Ascending aorta (tissue), 2 donors: ENCODE measurements at places on chromosomes 6 and 20. TPM values are rescaled to one million over a fixed set of nuclear protein-coding genes. Genes with fewer than 3 reads are reported as not detected.

The SIGLEC1 gene
- 23.2 TPM for total RNA-seq

The BPIFB2 gene
- not detected for total RNA-seq

DNA sequence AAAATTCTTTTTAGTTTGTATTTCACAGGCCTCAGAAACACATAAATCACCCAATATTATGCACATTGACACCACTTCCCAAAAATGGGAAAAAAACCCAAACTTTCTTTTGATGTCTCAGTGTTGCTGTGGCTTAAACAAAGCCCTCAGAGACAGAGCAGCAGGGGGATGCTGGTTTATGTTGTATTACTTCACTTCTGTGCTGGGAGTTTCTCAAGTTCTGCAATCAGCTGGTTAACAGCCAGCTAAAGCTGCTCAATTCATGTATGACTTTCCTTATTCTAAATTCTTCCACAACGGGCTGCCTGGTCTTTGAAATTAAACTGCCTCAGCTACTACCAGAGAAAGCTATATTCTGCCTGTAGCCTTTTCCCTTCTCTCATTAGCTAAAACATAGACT is 5.6 kb downstream of the FILIP1 start:
- DNase-seq, result no peak

DNA sequence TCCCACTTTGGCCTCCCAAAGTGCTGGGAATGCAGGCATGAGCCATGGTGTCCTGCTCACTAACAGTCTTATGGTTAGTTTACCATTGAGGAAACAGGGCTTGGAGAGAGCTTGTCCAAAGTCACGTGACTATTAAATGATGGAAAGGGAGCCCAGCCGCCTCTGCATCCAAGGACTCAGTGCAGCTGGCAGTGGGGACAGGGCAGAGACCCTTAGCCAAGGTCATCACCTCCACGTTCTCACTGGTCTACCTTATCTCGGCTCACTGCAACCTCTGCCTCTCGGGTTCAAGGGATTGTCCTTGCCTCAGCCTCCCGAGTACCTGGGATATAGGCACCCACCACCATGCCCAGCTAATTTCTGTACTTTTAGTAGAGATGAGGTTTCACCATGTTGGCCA is 109.3 kb downstream of the SLC23A2 start:
- no peak for DNase-seq

- no peak for DNase-seq
Observed at GRCh38 chr6:70289299-70289698, 13.6 kb downstream of the COL9A1 start.

GRCh38 chr6:156809034-156809433 is 31.9 kb downstream of the ARID1B start:
- no peak for DNase-seq

DNA sequence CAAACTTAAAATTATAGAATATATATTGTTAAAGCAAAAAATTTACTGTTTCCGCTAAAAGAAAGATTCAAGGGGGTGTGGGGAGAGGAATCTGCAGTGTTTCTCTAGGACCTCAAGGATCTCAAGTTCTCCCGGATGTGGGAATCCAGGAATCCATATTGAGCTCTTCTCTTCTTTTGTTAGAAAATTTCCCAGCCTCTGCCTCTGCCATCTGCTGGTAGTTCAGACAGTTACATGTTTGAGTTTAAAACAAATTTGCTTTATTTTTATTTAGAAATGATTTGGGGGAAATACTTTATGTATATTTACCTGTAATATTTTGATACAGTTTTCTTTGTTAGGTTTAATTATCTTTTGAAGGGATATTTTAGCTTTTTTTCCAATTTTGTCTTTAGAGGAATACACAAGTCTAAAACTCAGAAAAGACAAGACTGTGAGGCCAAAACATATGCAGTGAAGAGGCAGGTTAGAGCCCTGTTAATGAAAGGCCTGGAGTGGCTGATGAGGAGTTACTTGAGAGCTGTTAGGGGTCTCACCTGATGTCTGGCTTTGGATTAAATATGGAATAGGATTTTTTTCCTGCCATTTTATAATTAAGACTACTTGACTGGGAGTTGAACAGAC is 268.8 kb downstream of the ARID1B start:
- no peak for DNase-seq

GRCh38 chr6:163438940-163439335 is 24.4 kb downstream of the QKI start:
- no peak for DNase-seq
